ENCODE measurements at places on chromosomes 7 and 10.

DNA sequence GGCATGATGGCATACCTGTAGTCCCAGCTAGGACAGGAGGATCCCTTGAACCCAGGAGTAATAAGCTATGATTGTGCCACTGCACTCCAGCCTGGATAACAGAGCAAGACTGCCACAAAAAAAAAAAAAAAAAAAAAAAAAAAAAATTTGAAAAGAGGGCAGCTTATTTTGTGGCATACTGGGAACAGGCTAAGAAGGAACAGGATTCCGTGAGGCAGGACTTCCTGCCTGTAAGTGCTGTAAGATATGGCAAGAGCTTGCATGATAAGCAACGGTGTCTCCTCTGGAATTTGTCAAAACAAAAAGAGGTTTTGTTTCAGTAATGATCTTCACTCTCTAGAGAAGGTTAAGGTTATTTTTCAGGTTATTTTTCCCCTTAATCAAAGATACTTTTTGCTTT lies 101.1 kb downstream of the ABCC2 start:
- DNase-seq: no peak

- DNase-seq: no peak
Observed at GRCh38 chr7:123355576-123356190, 155.9 kb upstream of the SLC13A1 start.

GRCh38 chr7:64628192-64628591 lies 37.7 kb upstream of the ZNF107 start:
- no peak for DNase-seq

- no peak for DNase-seq
Observed at GRCh38 chr7:114787556-114787955, 134.3 kb upstream of the MDFIC start.

GRCh38 chr7:45192621-45193041 lies 35.0 kb downstream of the RAMP3 start:
- no peak for DNase-seq

DNA sequence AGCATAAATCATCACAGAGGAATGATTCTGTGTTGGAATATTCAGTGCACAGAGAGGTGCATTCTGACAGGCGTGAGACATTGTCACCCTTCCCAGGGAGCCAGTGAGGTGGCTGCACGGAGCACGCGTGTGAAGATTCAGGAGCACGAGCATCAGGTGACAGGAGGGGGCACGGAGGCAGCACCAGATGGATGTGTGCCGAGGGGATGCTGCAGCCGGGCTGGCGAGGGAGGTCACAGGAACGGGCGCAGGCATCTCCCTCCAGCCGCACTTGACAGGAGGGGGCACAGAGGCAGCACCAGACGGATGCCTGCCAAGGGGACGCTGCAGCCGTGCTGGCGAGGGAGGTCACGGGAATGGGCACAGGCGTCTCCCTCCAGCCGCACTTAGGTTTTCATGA lies 66.5 kb downstream of the DIP2C start:
- no peak for DNase-seq

DNA sequence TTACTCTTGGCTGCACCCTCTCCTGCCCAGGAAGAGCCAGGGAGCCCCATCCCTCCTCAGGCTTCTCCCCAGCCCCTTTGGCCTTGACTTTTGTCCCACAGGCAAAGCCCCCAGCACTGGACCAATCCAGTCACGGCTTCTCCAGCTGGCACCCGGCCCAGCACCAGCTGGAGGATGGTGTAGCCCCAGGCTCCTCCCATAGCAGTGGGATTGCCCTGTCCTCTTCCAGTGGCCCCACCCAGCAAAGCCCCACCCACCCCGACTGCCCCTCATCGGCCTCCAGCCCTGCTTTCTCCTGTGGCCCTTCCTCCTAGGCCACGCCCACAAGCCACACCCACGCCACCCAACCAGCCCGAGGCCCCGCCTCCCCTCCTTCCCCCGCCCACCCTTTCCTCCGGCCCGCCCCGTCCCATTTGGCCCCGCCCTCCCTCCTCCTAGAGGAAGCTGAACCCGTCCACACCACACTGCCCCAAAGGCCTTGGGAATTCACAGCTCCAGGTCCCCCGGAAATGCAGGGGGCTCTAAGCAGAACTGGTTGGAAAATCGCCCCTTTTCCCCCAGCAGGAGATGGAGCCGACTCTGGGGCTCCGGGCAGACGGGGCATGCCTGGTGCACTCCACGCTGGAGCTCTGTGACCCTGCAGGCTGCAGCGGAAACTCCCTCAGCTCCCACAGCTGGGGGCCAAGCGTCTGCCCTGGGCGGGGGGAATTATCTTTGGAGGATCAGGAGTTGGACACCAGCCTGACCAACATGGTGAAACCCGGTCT lies 25.2 kb downstream of the GET4 start:
- DNase-seq: peak; percentile 47

- DNase-seq: no peak
Observed at GRCh38 chr7:1787241-1787640, 117.2 kb downstream of the ELFN1 start.

- DNase-seq: no peak
Observed at GRCh38 chr7:152142976-152143595, 117.6 kb downstream of the GALNT11 start.

DNA sequence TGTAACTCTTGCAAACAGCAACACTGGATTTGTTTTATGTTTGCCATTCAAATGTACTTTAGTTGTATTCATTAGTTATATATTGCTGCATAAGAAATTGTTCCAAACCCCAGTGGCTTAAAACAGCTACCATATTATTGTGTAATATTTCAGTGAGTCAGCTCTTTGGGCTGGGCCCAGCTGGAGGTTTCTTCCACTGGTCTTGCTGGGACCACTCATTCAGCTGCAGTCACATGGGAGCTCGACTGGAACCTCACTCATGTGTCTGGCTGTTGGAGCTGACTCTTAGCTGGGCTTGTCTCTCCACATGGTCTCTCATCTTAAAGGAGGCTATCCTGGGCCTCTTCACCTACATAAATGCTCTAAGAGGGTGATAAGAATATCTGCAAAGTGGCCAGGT lies 23.2 kb upstream of the PIP4K2A start:
- DNase-seq: no peak

DNA sequence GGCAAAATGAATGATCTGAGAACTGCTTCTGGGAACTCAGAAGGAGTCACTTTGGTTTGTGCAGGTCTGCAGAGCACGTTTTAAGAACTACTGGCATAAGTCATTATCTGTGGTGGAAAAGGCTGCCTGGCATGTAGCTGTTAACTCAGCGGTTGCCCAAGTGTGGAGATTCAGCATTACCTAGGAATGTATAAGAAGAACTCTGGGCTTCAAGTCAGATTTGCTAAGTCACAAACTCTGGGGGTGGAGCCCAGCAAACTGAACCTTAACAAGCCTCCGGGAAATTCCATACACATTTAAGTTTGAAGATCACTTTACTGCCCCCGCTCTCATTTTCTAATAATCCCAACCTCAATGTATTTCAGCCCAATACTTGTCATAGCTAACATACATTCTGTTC lies 31.1 kb downstream of the PLXDC2 start:
- DNase-seq: no peak

GRCh38 chr7:102119213-102119651 lies 167.4 kb upstream of the SH2B2 start:
- DNase-seq: no peak

GRCh38 chr7:99420986-99421385 lies 12.2 kb downstream of the BUD31 start:
- DNase-seq: no peak

- no peak for DNase-seq
Observed at GRCh38 chr7:131610007-131610406, 53.6 kb upstream of the PODXL start.

GRCh38 chr7:22864855-22865601 lies 42.4 kb upstream of the TOMM7 start:
- no peak for DNase-seq

GRCh38 chr7:116525298-116525912 lies 569 bp downstream of the CAV1 start:
- peak; percentile 10 for DNase-seq

GRCh38 chr10:51879238-51879637 lies 179.8 kb upstream of the CSTF2T start:
- DNase-seq: no peak

- DNase-seq: no peak
Observed at GRCh38 chr7:107742678-107743566, 1.0 kb upstream of the CBLL1 start.
